ENCODE measurements at places on chromosomes 1 and 21. TPM values are rescaled to one million over a fixed set of nuclear protein-coding genes. Genes with fewer than 3 reads are reported as not detected.
A peak's percentile ranks its signal among the peaks of the same experiment; 100 is the strongest.

The SPSB1 gene
- total RNA-seq, result 15.5 TPM

The EVI5 gene
- total RNA-seq, result 10.3 TPM

DNA sequence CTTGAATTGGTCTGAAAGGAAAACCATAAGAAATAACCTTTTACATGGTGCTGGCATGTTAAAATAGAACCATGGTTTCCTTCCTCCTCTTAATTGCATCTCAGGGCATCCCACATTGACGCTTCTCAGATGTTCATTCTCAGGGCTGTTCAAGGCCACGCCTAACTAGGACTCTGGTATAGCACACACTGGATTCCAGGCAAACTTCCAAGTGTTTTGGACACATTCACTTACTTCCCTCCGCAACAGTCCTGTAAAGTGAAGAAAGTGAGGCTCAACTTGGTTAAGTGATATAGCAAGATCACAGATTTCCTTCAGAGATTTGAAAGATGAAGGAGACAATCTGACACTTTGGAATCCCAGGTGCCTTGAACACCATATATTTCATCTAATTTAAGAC is 244.8 kb downstream of the DUSP10 start:
- ATAC-seq, result no peak

GRCh38 chr1:202143011-202143767 is 1.3 kb downstream of the ARL8A start:
- ATAC-seq, result peak; percentile 44

DNA sequence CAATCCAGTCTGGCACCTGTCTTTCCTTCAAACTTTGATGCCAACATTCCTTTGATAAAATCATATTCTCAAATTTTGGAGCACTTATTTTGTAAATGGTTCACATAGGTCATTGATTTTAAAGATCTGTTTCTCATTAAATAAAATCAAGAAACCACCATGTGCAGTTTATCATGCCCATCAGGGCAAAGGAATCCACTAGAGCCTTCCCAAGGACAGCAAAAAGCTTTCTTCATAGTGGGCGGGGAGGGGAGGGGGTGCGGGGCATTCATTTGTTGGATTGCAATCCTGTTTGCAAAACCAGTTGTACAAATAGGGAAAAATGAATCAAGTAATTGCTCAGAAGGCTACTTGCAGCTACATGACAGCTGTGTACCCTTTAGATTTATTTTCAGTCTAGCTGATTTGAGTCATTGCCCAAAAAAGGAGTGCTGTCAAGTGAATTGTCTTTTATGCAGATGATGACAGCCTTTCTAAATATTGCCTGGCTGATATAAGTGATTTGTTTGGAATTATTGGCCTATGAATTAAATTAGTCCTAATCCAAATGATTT is 23.0 kb downstream of the LRRC8B start:
- ATAC-seq, result peak; percentile 86

DNA sequence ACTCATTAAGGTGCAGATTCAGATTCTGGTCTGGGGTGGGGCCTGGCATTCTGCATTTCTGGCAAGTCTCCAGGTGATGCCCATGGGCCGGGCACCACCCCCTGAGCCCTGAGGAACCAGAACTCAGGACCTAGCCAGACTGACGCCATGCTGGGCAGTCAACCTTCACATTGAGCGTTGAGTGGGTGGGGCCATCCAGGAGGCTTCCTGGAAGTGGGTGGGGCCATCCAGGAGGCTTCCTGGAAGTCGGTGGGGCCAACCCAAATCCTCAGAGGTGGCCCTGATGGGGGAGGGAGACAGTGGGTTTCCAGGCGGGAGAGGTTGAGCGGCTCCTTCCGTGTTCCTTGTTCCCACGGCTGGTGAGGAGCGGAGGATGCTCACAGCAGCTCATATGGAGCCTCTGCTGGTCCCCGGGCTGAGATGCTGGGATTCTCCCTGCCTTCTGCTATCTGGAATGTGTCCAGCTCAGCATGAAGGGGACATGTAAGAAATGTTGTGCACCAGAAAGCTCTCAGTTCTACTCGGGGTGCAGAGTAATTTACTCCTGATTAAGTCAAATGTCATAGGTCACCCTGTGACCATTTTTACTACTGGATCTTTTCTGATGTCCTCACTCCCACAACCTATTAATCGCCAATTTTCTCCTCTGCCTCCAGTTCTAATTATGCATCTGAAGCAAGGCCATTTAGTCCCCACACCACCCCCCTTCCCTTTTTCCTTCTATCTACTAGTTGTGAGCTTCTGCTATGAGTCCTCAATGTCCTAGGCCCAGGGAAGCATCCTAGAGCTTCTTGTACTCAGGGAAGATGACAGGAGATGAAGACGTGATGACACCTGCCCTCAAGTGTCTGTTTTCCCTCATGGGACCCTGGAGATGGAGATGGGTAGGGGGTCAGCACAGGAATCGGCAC is 435.4 kb downstream of the PTPRU start:
- no peak for ATAC-seq

GRCh38 chr1:200895801-200896530 is 1.3 kb downstream of the INAVA start:
- no peak for ATAC-seq

- ATAC-seq, result peak; percentile 65
Measured at GRCh38 chr1:51192213-51192843, 43.7 kb upstream of the RNF11 start.

DNA sequence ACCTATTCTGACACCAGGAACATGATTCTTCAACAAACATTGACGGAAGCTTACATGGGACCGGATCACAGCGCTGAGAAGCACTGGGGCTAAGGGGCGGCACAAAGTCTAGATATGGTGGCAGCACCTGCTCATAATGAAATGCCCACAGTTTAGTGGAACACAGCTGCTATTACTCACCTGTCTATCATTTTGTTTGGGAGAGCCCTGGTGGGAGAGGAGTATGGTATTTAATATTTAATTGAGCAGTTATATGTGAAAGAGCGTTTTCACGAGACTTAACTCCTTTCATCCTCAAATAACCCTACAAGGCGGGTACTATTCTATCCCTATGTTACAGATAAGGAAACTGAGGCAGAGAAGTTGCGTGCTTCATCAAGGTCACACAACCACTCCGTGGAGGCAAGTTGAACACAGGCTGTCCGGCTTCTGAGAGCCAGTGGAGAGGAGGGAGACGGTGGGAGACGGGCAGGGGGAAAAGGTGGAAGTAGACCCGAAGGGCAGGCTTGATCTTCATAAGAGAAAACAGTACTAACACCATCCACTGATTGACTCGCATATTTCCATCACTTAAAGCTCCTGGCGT is 790 bp upstream of the TSNAX start:
- peak; percentile 7 for ATAC-seq

GRCh38 chr1:24373710-24374109 is 39.9 kb downstream of the STPG1 start:
- ATAC-seq, result peak; percentile 36

- no peak for ATAC-seq
Measured at GRCh38 chr1:92882819-92883218, 51.0 kb downstream of the RPL5 start.

DNA sequence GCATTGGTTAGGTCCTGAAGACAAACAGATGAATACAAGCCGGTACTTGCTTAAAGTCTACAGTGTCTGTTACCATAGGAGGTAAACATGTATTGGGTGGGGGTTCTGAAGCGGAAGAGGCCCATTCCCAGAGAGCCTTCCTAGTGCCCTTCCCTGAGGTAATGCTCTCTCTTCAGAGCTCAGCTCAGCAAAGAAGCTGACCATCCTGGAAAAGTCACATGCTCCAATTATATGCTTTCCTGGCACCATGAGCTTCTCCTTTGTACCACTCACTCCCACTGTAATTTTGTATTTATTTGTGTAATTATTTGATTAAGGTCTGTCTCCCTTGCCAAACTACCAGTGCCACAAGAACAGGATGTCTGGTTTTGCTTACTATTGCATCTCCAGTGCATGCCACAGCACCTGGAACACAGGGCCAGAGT is 42.0 kb downstream of the RAB3B start:
- ATAC-seq, result no peak

- ATAC-seq, result peak; percentile 85
Measured at GRCh38 chr1:84698151-84699110, 8.2 kb upstream of the SSX2IP start.

DNA sequence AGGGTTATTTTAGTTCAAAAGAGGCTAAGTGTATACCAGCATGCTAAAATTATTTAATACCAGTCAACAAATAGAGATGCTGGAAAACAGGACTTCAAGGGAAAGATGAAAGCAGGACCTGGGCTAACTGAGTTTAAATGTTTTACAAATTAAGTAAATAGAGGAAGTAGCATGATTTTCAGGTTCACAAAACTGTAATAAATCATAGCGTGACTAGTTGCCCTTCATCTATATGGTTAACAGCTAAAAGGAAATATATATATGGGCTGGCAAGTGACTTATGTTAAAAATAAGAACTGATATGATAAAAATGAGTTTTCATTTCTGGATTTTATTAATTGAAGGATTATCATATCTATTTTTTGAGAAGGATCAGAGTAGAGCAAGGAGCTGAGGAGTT is 25.6 kb downstream of the DPYD start:
- ATAC-seq, result no peak

GRCh38 chr21:33937931-33938339 is 22.3 kb upstream of the ATP5PO start:
- no peak for ATAC-seq

All from esophagus mucosa (tissue), 1 donor.